Coronary artery (tissue), 2 donors: ENCODE measurements at places on chromosomes 6 and 20.

DNA sequence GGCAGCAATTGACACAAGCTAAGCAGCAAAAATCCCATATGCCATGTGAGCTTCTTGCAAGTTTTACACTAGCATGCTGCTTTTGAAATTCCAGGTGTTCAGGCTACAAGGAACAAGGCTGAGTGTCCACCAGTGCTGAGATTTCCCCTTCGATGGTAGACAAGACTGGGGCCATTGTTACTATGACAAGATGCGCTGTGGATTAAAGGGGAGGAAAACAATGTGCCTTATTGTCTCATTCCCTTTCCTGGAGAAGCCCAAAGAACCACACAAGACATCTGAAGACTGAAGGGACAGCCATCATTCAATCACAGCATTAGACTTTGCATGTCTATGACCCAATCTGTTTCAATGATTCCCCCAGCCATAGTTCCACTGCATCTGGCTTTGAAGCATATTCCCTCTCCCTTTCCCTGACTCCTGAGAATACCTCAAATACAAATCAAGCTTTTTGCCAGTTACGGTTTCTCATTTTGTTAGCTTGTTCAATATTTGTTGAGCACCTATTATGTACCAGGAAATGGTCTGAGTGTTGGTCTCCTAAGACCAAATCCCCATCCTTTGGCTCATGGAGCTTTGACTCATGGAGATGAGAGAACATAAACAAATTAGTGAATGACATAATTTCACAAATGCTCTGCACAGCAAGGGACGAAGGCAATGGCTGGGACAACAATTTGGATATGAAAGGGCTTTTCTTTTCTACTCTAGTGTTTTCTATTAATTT, 23.4 kb upstream of the SCGN start:
- no peak for DNase-seq

GRCh38 chr6:144762469-144762868, 477.3 kb downstream of the UTRN start:
- no peak for DNase-seq

GRCh38 chr6:127131772-127132376, 13.4 kb downstream of the RSPO3 start:
- no peak for DNase-seq

- no peak for DNase-seq
Observed at GRCh38 chr6:170000071-170000843, 248.8 kb downstream of the ERMARD start.

DNA sequence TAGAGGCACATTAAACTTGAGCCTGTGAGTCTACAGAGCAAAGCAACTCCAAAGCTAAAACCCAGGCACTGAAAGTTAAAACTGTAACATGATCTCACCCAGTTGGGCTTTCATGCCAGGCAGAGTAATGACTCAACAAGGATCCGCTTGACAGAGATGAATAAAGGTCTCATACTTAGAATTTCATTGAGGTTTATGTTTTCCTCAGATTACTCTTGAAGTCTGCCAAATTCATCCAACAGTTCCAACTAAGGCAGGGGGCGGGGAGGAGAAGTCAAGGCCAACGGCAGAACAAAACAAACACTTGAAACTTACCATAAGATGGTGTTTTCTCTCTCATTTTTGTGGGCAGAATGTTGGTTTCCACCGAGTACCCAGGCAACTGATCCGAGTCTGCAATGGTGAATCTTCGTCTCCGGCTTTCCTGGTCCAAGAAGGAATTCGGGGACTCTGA, 54.0 kb upstream of the IPCEF1 start:
- DNase-seq, result peak; percentile 83

DNA sequence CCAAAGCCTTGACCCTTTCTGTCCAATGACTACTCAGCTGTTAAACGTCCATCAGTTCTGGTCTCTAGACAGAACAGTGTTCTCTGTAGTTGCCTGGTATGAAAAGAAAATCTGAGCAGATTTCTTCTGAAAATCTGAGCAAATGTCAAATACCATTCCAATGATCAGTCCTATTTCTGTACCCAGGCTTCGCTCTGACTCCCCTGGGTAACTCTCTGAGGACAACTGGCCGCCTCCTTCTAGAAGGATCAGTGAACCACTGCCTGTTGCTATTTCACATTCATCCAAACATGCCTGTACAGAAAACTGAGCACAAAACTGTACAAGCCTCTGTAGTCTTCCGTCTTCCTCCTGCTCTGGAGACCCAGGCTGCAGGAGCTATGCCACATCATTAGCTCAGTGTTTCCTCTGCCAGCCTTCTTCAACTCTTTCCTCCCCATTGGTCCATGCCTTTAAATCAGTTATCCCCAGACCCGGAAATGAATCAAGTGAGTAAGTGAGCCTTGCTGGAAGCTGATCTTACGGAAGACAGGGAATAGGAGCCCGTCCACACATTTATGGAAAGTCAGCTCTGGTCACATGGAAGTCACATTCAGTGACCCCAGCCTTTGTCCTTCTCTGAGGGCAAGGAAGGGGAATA, 63.3 kb downstream of the DAAM2 start:
- DNase-seq, result no peak

DNA sequence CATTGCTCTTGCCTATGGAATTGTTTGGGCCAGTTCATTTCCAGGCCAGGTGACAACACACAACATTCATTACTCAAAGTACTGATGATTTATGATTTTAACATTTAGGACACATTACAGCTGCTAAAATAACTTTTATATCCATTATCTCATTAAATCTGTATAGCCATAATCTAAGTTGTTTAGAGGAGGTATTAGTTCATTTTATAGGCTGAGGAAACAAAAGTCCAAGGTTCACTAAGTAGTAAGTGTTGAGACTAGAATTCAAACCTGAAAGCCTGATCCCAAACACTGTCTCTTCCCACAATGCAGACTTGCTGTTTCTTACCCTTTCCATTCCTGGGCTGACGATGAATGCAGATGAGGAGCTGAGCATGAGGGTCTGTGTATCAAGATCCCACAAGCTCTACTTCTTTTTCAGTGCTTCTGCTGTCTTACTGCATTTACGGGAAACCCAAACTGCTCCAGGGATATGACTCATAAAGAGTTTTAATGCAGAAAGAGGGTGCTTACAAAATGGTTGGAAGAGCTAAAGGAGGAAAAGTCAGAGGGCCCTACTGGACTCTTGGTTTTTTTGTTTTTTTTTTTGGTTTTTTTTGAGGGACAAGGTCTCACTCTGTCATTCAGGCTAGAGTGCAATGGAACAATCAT, 17.9 kb downstream of the TENT5A start:
- no peak for DNase-seq

GRCh38 chr6:25196464-25196863, 82.7 kb upstream of the CARMIL1 start:
- no peak for DNase-seq

- no peak for DNase-seq
Observed at GRCh38 chr20:32762754-32763201, 593 bp downstream of the DNMT3B start.

DNA sequence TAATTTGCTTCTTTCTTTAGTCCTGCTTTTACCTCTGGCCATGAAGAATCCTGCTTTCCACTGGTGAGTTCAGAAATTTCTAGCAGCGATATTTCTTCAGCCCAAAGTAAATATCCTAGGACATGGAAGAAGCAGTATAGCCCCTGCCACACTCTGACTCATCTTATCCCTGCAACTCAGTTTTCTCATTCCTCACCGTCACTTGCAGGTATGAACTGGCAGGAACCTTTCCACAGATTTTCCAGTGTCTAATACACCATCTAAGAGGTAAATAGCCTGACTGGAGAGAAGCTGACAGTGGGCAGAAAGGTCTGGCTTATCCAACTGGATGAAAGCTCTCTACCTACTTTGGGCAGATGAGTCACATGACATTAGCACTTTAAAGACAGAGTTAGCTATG, 816.7 kb upstream of the FLRT3 start:
- DNase-seq, result no peak

DNA sequence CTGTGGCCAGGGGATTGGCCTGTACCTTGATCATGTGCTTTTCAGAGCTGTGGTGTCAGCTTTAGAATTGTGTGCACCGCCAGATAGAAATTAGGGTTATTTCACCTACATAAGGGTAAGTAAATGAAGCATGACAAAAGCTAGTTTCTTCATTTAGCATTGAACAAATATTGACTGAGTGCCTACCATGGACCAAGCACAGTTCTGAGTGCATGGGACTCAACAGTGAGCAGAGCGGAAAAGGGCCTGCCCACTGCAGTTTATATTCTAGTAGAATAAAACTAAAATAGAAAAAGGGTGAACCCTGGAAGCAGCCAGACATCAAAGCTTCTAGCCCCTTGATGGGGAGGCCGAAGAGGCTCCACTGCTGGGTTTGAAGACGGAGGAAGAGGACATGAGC, 25.6 kb downstream of the ECT2L start:
- no peak for DNase-seq

- DNase-seq, result no peak
Observed at GRCh38 chr6:148166339-148166968, 176.2 kb upstream of the SASH1 start.

GRCh38 chr6:22019857-22020256, 277.0 kb downstream of the PRL start:
- no peak for DNase-seq

DNA sequence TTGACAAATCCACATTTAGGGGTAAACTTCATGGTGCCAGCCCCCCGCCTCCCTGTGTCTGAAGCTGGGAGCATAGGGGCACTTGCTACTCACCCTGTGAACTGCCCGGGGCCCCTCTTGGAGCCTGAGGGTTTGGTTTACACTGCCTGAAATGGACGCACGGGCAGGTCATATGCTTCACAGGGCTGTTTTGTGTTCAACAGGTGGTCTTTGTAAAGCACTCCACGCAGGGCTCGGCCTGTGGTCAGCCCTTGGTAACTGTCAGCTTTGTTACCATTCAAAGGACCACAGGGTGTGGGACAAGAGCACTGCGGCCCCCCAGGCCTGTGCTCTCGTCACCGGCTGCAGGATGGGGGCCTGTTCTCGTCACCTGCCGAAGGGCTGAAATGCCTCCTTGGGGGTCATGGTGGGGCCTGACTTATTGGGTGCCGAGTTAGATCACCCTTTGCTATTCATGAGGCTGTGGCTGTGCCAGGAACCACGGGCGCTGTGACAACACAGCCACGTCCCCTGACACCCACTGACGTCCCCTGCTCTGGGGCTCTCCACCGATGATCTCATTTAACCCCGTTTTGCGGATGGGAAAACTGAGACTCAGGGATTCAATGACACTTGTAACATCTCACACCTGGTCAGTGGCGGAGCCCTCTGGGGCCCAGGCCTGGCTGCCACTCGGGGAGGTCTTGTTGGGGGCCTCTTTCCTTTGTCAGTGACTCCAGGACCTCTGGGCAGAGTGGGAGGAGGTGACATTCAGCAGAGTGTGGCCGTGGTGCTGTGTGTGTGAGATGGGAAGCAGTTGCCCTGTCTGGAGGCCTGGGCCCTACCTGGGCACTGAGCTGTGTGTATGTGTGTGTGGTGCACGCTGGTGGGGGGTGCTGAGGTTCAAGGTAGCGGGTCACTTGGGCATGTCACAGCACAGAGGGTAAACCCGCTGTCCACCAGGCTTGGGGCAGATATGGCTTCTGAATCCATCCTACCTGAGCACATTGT, 24.9 kb downstream of the ZBP1 start:
- DNase-seq, result no peak

- no peak for DNase-seq
Observed at GRCh38 chr6:89604653-89605052, 33.9 kb downstream of the LYRM2 start.

DNA sequence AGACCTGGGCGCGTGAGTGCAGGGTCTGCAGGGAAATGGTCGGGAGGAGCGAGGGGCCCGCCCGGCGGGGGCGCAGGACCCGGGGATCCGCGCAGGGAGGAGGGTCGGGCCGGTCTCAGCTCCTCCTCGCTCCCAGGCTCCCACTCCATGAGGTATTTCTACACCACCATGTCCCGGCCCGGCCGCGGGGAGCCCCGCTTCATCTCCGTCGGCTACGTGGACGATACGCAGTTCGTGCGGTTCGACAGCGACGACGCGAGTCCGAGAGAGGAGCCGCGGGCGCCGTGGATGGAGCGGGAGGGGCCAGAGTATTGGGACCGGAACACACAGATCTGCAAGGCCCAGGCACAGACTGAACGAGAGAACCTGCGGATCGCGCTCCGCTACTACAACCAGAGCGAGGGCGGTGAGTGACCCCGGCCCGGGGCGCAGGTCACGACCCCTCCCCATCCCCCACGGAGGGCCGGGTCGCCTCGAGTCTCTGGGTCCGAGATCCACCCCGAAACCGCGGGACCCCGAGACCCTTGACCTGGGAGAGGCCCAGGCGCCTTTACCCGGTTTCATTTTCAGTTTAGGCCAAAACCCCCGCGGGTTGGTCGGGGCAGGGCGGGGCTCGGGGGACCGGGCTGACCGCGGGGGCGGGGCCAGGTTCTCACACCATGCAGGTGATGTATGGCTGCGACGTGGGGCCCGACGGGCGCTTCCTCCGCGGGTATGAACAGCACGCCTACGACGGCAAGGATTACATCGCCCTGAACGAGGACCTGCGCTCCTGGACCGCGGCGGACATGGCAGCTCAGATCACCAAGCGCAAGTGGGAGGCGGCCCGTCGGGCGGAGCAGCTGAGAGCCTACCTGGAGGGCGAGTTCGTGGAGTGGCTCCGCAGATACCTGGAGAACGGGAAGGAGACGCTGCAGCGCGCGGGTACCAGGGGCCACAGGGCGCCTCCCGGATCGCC, 54.2 kb upstream of the HLA-A start:
- peak; percentile 85 for DNase-seq

DNA sequence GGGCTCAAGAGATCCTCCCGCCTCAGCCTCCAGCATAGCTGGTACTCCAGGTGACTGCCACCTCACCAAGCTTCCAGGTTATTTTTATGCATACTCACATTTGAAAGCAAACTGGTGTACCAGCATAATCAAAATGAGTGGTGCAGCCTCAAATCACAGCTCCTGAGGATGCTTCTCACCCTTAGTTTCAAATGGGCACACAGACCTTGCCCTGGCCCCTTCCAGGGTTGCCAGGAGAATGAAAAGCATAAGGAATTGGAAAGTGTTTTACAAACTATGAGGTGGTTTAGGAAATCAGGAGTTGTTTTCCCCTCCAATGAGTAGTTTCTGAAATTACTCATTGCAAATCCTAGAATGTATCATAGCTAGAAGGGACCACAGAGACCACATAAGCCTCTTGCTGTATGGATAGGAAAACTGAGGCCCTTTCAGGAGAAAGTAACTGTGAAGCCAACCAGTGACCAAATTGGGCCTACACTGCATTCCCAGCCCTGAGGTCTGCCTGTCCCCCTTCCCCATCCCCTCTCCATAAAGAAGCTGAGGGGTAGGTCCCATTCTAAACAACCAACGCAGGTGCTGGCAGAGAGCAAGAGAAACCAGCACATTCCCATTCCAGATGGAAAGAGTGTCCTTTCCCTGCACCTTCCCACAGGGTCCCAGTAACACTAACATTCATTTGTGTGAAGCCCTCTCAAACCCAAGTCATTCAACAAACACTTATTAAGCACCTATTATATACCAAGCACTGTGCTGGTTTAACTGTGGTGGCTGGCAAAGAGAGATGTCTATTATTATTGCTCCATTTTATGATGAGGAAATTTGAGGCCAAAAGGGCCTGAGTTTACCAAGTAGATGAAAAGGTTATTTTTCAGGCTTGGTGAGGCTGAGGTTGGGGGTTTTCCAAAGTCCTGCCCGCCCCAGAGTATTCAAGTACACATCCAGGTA, 2.1 kb upstream of the E2F1 start:
- DNase-seq, result no peak

- no peak for DNase-seq
Observed at GRCh38 chr20:8367689-8368088, 235.6 kb downstream of the PLCB1 start.
